Activated CD4-positive, alpha-beta T cell treated with anti-CD3 and anti-CD28 coated beads for 48 hours (primary cell): ENCODE measurements at places on chromosomes 4 and X.

GRCh38 chrX:72102760-72103159 is 29.0 kb downstream of the RTL5 start:
- no peak for DNase-seq

DNA sequence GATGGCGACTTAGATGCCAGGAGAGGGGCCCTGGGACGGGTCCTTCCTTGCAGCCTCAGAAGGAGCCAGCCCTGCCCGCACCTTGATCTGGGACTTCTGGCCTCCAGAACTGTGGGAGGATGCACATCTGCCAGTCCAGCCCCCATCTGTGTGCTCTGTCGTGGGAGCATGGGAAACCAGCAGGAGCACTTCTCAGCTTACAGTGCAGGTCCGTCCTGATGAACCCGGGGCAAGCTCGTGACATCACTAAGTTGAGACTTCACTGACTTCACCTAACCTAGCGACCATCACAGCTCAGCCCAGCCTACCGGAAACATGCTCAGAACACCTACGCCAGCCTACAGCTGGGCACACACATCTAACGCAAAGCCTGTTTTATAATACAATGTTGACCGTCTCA is 38.1 kb downstream of the ABLIM2 start:
- DNase-seq = no peak

DNA sequence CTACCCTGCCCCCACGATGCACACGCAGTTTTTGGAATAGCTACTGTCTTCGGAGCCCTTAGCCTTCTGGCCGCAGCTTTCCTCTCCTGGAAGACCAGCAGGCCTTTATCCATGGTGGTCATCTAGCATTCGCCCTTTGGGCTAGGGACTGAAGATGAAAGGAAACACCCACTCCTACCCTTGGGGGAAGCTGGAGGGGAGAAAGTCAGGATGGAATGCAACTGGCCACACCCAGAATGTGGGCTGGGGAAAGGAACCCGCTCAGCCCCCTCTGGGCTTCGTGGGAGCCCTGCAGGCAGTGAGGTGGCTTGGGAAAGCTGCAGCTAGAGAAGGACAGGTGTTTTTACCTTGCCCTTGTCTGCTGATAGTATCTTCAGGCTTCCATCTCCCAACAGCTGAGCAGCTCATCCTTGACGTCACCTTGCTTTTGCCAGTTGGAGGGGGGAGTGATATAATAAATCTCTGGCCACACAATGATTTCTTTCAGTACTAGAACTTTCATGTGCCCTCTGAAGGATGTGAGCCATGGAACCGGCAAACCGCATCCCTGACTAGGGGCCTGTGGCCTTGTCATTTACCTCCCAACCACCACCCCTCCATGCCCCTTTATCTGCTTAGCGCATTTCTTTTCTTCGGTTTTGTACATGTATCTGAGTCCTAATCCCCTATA is 59.0 kb downstream of the ELF4 start:
- no peak for DNase-seq

- peak; percentile 11 for DNase-seq
These were observed 1.8 kb downstream of the SH3BP2 start for GRCh38 chr4:2794486-2795299.

DNA sequence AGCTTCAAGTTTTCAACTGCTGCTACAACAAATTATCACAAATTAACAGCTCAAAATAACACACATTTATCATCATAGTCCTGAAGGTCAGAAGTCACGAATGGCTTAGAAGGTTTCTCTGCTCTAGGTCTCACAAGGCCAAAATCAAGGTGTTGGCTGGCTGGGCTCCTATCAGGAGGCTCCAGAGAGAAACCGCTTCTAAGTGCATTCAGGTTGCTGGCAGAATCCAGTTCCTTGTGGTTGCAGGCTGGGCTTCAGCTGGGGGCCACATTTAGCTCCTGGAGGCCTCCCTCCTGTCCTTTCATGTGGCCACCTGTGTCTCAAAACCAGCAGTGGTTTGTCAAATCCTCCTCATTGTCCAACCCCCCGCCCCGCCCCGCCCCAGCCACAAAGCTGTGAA is 15.4 kb downstream of the MRFAP1 start:
- no peak for DNase-seq

DNA sequence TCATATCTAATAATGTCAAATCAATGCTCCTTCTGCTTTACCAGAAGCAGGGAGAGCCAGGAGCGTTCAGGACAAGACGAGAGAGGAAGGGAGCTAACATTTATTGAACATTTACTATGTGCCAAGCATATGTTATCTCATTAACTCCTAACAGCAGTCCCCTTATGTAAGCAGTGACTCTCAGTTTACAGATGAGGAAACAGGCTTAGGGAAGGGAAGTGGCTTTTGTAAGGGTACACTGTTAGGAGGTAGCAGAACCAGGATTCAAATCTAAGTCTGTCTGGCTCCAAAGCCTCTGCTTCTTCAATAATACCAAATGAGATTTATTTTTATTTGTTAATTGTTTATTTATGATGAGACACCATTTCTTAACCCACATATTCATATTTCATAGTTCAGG is 2.6 kb upstream of the STARD8 start:
- no peak for DNase-seq

- DNase-seq = no peak
These were observed 20.4 kb upstream of the GPM6B start for GRCh38 chrX:13837290-13837745.

DNA sequence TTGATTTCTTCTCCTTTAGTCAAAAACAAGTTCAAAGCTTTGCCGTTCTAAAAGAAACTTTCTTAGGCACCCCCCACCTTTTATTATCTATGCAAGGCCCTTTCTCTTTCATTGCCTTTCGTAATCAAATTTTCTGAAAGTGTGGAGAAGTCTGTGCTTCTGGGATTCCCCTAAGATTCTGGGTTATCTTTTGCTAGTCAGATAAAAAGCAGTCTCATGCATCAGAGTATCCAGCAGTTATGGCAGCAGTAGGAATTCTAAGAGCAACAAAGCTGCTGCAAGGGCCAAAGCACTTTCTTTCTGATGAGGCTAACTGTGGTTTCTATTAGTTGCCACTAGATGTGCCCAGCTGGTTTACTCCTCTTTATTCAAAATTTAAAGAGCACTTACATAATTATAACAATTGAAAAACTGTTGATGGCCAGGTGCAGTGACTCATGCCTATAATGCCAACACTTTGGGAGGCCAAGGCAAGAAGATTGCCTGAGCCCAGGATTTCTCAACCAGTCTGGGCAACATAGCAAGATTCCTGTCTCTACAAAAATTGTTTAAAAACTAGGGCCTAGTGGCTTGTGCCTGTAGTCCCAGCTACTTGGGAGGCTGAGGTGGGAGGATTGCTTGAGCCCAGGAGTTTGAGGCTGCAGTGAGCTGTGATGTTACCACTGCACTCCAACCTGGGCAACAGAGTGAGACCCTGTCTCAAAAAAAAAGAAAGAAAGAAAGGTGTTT is 296.2 kb downstream of the PAPSS1 start:
- no peak for DNase-seq

- DNase-seq = no peak
These were observed 264.0 kb upstream of the HAND2 start for GRCh38 chr4:173793937-173794510.

GRCh38 chr4:173332963-173333657 is 1.0 kb downstream of the HMGB2 start:
- peak; percentile 27 for DNase-seq

DNA sequence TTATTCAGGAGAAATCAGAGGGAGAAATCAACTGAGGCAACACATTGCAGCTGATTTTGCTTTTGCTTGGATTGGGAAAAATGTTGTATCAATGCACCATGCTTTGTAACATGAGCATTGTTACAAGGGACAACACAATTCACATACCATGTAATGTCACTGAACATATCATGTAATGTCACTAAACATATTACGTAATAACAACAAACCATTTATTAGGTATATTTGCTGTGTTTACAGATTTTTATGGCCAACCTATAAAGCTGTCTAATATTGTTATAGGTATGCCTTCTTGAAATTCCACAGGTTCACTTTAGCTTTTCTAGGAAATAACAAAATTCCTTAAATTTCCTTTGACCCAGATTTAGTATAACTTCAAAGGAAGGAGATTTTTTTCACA is 5.0 kb upstream of the HERC3 start:
- no peak for DNase-seq

GRCh38 chr4:148057516-148057915 is 325.6 kb downstream of the ARHGAP10 start:
- no peak for DNase-seq

GRCh38 chrX:1393871-1394615 is 2.1 kb upstream of the SLC25A6 start:
- DNase-seq = no peak

- DNase-seq = no peak
These were observed 14.6 kb downstream of the SMIM20 start for GRCh38 chr4:25928379-25929297.

GRCh38 chr4:106495476-106495875 is 126.9 kb upstream of the GIMD1 start:
- DNase-seq = no peak

DNA sequence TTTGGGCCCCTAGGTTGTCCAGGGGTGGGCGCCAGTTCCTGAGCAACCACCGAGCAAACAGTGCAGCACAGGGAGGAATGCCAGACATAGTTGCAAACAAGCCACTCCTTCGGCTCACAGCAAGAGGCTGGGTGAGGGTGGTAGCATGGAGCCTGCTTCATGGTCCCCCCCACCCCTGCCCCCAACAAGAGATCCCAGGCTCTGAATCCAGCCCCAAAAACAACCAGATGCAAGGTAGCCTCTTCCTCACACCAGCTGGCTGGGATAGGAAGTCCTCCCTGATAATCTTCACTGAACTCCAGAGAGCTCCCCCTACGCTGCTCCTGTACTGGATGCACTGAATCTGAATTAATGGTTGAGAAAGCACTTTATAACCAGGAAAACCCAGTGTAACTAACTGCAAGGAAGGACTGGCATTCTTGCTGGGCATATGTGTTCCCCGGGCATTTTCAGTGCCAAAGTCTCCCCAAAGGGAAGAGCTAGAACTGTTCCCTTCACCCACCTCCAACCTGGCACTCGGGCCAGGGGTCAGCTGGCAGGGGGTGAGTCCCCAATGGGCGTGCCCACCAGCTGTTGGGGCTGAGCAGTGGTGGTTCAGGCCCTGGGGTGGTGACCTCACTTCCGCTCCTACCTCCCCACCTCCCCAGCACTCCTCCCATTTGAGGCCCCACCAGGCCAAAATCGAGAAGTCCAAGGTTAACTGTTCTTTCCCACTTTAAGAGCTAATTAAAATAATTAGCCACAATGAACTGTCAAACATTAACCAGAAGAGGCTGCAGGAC is 1.5 kb downstream of the ELF4 start:
- peak; percentile 56 for DNase-seq

DNA sequence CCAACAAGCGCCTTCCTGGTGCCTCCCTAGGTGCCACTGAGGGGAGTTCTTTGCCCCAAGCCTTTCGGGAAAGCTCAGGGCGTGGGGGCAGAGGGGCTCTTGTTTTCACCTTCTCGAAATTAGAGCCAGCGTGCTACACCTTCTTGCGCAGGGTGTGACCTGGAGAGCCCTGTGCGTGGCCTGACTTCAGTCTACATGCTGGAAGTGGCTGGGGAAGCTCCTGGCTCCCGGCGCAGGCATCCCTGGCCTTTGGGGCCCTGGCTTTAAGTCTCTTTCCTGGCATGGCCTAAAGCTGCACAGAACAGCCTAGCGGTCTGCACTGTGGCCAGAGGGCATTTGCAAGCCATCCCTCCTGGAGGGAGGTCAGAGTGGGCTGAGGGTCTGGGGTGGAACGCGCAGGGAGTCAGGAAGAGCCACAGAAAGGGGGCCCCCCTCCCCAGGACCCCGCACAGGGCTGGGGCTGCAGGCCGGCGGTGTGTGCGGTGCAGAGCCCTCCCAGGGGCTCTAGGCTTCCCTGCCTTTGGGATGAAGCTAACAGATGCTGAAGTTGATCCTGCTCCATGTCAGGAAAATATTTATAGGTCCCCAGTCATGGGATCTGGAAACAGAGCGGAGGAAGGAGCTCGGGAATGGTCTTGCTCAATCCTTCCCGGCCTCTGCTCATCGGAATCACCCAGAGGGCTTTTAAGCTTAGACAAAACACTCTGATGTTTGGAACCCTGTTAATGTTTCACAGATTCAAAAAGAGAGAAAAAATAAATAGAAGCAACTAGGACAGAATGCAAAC is 781 bp upstream of the SPON2 start:
- no peak for DNase-seq

DNA sequence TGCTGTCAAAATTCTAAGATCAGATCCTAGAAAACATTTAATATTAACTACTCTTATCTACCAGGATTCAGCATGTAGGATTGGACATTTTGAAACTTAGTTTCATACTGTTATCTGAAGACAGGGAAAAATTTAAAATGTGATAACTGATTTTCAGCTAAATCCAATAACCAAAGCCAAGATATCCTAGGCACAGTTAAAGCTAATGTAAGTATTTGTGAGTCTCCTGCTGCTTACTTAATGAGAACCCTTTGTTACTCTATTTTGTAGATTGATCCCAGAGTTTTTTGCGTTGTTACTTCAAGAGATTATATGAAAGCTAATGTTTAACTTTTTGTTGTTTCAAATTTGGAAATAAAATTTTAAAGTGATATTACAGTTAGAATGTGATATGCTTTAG is 2.0 kb downstream of the CPE start:
- no peak for DNase-seq

GRCh38 chr4:183401473-183401872 is 43.0 kb upstream of the CDKN2AIP start:
- no peak for DNase-seq

- no peak for DNase-seq
These were observed 164.1 kb downstream of the DTHD1 start for GRCh38 chr4:36445480-36445879.

GRCh38 chrX:39497702-39498265 is 600.0 kb downstream of the BCOR start:
- no peak for DNase-seq

- no peak for DNase-seq
These were observed 46.1 kb downstream of the ARAP2 start for GRCh38 chr4:36198068-36198808.

- DNase-seq = no peak
These were observed 100.6 kb downstream of the NHS start for GRCh38 chrX:17475449-17476217.

- peak; percentile 98 for DNase-seq
These were observed at the start of gene NFXL1 for GRCh38 chr4:47914220-47914925. Gene NFXL1 (minus strand): TSS chr4:47914583. CDS start chr4:47914203, 380 bp downstream.

GRCh38 chr4:31275906-31276305 is 555.7 kb downstream of the PCDH7 start:
- no peak for DNase-seq

- DNase-seq = no peak
These were observed 94.1 kb upstream of the MCF2 start for GRCh38 chrX:139802048-139802447.

GRCh38 chr4:148296498-148296897 is 145.7 kb downstream of the NR3C2 start:
- no peak for DNase-seq

- DNase-seq = no peak
These were observed 617 bp upstream of the MRFAP1L1 start for GRCh38 chr4:6710282-6710681.

DNA sequence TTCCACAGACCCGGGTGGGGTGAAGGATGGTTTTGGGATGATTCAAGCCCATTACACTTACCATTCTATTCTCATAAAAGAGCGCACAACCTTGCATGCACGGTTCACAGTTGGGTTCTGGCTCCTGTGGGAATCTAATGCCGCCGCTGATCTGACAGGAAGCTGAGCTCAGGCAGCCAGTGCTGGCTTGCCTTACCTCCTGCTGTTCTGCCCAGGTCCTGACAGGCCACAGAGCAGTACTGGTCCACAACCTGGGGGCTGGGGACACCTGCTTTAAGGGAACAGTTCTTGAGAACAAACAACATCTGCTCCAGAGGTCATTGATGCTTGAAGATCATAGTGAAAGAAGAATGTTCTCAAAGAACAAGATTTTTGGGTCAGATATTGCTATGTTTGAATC is 8.0 kb upstream of the HS3ST1 start:
- no peak for DNase-seq

- DNase-seq = no peak
These were observed 265.3 kb downstream of the ZNF674 start for GRCh38 chrX:46279925-46280313.
